Fibroblast of skin of back (primary cell): ENCODE measurements at places on chromosomes 12 and 14.

- no peak for DNase-seq
These were observed 2.4 kb downstream of the GNG2 start for GRCh38 chr14:51862860-51863259.

GRCh38 chr14:24327303-24327702 is 7.6 kb downstream of the ADCY4 start:
- no peak for DNase-seq

DNA sequence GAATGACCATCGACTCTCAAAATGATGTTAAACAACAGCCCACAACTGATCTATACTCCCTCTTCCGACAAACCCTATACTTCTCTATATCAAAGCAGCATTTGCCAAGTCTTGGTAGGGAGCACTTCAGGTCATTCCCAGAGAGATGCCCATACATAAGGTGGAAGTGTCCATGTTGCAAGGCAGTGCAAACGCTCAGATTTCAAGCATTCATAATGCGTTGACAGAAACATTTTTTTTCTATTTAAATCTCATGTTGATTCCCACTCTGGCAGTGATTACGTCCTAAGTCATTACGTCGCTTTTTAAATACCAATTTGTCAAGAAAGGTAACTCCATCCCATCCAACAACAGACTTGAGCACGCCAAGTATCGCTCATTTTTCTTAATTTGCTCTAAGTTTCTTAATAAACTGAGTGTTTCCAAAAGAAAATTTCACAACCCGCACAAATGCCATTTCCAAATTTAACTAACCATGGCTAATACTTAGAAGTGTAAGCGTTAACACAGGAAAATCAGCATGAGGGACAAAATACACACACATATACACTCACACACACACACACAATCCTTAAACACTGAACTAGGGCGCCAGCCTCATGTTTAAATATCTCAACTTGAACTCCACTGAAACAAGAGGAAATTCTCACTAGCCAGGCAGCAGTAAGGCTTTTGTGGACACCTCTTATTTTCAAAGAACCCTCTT is 1.1 kb downstream of the GXYLT1 start:
- peak; percentile 20 for DNase-seq

DNA sequence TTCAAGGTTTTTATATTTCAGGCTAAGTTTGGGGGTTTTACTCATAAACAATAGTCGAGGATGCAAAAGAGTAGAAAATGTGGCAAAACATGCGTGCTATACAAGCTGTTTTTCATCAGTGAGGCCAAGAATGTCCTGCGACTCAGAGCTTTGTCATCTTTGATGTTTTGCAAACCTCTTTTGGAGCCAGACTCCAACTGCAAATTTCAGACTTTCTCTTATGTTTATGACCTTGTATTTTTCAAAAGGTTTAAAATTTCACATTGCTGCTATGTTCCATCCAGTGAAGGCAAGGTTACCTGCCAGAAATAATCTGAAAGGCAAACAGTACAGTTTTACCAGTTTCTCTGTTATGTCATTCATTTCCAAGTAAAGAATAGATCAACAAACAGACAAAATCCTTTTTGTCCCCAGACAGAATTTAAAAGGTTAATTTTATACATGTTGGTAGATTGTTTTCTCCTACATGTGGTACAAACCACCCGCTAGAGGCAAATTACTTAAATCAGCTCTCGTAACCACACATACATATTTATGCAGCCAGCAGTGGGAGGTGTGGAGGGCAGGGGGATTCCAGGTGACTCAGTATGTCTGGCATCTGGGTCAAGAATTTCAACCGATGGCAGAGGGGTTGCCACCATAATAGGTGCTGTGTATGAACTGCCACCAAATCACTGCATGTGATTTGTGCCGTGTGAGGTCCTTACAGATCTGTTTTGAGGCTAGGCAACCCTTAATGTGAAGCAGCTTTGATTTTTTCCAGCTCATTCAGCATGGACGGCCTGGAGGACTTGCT is 119.8 kb upstream of the CPM start:
- peak; percentile 93 for DNase-seq

DNA sequence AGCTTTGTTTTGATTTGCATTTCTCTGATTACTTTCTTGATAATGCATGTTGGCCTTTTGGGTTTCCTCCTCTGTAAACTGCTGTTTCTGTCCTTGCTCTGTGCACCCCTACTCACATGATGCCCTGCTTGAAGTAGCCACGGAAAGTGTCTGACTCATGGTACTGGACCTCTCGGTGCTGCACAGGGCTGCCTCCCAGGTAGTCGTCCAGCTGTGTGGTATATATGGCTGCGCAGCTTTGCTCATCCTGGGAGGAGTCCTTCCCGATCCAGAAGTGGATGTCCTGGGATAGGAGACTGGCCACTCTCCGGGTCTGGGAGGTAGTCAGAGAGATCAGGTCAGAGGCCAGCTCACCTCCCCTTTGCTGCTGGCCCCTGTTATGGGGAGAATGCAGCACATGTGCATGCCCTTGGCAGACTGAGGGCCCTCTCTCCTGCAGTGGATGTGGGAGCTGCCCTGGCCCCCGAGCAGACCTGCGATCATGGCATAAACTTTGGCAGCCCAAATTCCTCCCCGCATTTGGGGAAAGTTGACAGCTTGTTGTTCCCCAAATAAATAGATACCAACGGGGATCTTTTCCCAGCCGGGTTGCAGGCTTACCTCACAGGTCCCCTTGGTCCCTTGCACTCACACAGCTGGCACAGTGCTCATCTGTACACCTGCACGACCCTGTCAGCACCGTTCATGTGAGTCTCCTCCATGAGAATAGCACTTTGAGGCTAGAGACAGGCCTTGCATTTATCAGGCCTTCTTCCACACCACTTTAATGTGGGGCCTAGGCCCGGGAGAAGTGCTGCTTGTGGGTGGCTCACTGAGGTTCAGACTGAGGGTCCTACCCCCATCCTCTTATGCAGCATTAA is 5.2 kb downstream of the AVIL start:
- DNase-seq: no peak

GRCh38 chr14:31371646-31372045 is 48.7 kb downstream of the HEATR5A start:
- DNase-seq: no peak

GRCh38 chr14:64292197-64292596 is 2.0 kb downstream of the ESR2 start:
- DNase-seq: no peak

- peak; percentile 45 for DNase-seq
These were observed 64.7 kb downstream of the CCDC92 start for GRCh38 chr12:123907726-123908476.

- DNase-seq: peak; percentile 49
These were observed 14.2 kb upstream of the HMGA2 start for GRCh38 chr12:65810036-65810435.

- DNase-seq: no peak
These were observed 138.2 kb downstream of the SRGAP1 start for GRCh38 chr12:63982604-63983295.

DNA sequence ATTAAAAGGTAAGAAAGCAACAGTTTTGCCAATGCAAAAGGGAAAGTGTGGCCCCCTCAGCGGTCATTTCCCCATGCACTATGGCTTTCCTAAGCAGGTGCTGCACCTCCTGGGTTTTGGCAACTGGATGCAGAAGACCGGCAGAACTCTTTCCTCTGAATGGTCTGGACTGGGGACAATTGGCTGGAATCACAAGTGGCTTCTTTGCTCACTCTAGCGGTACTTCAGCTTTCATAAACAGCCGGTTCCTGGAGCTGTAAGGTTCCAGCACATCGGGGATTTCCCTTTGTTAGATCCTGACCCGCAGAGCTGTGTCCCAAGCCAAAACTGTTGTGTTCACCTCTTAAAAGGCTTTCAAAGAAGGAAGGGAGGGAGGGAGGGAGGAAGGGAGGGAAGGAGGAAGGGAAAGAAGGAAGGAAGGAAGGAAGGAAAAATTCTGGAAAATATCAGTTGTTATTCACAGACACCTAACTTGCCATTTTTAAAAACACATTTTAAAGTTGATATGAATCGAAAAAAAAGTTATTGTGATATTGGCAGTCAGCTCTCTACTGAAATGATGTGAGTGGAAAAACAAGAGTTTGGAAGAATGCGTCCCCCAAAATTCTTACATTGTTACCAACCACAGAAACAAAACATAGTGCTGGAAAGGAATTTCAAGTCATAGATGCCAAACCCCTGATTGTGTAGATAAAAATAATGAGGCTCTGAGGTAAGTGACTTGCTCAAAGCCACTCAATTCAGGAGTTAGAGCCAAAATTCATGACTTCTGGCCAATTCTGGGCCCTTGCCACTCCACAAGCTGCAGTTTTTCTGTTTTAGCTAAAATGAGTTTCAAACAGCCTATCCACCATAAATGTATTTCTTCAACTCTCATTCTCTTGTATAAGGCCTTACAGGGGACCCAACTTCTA is 220.6 kb upstream of the HMGA2 start:
- DNase-seq: peak; percentile 97

DNA sequence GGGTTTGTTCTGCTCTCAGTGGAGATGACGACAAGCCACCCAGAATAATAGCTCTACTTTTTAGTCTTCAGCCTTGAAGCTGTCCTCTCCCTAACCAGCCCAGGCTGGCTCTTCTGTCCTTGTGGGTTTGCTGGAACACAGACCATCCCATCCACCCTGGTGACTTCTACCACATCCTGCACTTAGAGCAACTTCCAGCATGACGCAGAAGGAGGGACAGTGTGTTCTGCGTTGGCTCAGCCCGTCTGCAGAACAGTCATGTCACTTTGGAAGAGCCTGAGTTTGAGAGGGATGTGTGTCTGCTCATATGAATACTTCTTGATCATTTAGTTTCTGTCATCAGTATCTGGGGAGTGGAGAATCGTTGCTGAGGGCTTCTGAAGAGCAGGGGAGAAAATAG is 198.0 kb downstream of the CACNA1C start:
- DNase-seq: peak; percentile 63

GRCh38 chr14:62053188-62053587 is 291.0 kb downstream of the SNAPC1 start:
- DNase-seq: no peak

- peak; percentile 68 for DNase-seq
These were observed at the start of gene TNS2 for GRCh38 chr12:53049571-53050318. TNS2 (plus strand) TSS chr12:53050065; CDS start chr12:53050186, 121 bp downstream.

DNA sequence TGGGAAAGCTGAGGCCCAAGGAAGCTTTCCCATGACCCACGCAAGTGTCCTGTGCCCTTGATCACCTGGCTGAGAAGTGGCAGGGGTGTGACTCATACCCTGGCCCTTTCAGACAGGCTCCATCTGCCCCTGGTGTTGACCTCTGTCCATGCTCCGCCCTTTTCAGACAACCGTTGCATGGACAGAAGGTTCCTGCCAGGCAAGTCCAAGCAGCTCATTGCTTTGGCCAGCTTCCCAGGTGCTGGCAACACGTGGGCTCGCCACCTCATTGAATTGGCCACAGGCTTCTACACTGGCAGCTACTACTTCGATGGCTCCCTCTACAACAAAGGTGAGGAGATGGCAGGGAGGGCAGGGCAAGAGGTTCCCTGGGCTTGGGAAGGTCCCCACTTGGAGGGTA is 103.5 kb downstream of the WSCD2 start:
- no peak for DNase-seq

DNA sequence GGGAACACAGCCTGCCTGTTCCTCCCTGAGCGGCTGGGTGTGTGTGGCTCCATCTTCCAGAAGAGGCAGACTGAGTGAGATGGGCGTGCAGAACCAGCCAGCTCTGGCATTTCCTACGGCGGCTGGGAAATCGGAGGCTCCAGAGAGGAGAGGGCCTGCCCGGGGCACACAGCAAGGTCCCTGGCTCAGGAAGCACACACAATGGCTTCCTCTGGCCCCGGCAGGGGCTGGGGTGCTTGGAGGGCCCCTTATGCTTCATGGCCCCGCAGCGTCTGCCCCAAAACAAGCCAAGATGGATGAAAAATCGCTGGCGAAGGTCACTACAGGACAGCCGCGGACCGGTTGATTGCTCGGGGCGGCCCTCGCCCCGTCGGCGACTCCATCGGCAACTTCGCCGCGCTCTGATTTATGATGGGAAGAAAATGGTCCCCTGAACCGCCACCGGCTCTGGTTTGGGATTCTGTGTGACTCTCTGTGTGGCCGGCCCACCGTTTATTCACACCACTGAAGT is 191.5 kb upstream of the C14orf180 start:
- DNase-seq: no peak

DNA sequence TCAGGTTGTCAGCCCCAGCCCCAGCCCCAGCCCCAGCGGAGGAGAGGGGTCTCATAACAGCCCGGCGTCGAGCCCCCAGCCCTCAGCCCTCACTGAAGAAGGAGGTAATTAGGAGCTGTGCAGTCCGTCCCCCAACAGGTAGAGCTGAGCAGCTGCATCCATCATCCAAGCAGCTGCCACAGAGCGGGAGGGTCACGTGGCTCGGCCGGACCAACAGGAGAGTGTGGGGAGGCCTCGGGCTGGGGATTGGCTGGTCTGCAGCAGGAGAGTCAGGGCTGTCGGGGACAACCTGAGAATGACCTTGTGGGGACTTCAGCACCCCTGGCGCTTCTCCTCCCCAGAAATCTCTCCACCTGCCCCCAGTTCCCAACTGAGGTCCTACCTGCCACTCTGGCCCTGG is 29.6 kb downstream of the SMUG1 start:
- no peak for DNase-seq

DNA sequence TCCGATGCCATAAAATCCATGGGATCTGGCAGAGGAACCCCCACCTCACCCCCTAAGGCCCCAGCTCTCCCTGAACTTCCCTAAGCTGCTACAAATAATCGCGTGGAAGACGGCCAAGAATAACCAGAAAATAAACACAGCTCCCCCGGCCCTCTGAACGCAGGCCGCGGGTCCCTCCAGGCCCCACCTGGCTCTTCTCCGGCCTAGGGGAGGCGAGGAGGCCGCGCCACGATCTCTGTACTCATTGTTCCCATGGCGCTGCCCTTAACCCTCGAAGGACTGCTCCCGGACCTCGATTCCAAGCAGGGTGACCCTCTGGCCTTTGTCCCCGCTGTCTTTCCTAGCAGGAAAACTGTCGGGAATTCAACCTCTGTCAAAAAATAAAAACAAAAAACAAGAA is 33.9 kb upstream of the TBX5 start:
- no peak for DNase-seq

DNA sequence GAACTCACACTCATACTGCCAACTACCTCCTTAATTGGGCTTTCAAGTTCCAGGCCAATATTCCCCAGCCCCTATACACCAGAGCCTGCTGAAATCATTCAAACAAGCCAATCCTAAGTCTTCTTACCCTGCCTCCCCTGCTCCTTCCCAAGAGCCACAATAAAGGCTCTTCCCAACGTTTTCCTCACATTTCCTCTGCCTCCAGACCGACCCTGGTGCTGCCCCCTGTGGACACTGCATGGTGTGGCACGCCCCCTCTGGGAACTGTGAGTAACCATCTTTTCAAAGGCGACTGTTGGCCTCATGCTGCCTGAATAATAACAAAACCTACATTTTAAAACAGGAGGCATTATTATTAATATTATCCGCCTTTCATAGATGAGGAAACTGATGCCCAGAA is 111.6 kb upstream of the NOS1 start:
- no peak for DNase-seq

- no peak for DNase-seq
These were observed 4.6 kb upstream of the LRRC23 start for GRCh38 chr12:6899837-6900519.

- DNase-seq: no peak
These were observed 59.6 kb downstream of the ZFP36L1 start for GRCh38 chr14:68733086-68733914.
